NCI-H226 (cell line): ENCODE measurements at places on chromosomes 12 and 14.
A peak's percentile ranks its signal among the peaks of the same experiment; 100 is the strongest.

DNA sequence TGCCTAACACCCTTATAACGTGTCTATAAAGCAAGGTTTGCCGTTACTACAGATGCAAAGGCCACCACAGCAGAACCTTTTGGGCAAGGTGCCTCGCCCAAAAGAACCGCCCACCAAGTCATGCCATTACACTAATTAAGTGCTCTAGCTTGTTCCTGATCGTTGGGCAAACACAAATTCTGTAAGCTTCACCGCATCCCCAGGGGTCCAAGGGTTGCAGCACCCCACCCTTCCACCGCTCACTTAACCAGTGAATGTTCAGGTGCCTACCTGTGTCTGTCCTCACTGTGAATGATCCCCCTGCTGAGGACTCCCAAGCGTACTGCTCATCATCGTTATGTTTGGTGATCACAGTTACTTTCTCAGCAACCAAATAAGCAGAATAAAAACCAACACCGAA, 1.4 kb downstream of the HSP90AA1 start:
- DNase-seq: no peak

DNA sequence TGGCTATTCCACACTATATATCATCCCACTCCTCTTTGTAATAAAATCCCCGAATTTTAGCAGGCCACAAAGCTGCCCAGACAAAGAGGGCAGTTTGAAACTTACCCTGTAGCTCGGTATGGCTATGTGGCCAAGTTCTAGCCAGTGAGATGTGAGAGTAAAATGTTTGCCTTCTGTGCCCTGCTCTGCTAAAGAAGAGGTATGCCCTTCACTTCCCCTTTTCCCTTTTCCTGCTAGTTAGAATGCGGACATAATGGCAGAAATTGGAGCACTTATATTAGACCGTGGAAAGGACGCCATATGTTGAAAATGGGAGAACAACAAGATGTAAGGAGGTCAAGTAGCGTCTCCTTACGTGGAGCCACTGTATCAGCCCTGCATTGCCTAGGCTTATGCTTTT, 11.5 kb upstream of the CCDC91 start:
- DNase-seq: no peak

DNA sequence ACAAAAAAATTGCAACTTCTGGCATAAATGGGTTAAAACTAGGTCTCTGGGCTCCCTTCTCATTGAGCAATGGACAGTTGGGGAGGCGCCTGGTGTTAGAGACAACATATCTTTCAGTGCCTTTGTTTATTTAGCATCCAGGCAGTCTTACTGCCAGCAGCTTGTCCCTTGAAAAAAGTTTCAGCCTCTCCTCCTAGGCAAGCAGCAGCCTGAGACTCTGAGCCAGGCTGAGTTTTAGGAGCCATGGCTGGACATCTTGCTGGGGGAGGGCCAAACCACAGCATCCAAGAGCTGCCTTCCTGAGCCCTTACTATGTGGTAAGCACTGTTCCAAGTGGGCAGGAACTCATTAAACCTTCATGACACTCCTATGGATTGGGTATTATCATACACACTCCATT, 10.1 kb upstream of the JDP2 start:
- peak; percentile 52 for DNase-seq

DNA sequence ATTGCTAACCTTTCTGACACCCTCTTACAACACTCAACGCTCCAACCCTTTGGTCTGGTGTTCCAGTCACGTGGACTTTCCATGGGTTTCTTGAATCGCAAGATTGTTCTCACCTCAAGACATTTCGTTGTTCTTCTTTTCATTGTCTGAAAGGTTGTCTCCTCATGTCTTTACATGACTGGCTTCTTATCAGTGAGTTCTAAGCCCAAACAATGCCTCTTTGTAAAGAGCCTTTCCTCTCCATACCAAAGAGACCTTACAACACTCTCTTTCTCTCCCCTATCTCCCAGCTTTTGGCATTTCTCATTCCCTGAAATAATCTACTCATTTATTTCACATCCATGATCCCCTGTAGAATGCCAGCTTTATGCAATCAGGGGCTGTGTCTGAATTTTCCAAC, 1144.8 kb downstream of the AACS start:
- DNase-seq: no peak

DNA sequence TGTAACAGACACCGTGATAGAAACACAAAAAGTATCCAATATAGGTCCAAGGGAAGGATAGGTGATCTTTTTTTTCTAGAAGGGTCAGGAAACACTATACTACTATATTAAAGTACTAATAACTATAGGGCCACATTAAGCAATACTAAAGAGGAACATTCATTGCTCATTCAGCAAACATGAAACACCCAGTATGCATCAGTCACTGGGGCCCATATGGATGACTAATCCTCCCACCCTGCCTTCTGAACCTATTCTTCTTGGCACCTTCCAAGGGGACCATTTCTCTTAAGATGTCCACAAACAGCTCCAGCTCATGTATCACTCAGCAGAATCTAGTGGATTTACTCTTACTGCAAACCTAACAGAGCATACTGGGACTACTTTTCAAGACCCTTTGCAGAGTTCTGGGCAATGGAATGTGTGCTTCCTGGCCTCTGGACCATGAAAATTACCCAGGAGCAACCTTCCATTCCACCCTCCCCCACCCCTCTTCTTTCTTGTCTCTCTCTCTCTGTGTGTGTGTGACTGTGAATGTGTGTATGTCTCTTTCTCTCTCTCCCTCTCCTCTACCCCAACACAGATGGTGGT, 187.9 kb downstream of the EPS8 start:
- DNase-seq: peak; percentile 66

- peak; percentile 95 for DNase-seq
These were observed 663 bp downstream of the NCKAP5L start for GRCh38 chr12:49827401-49828099.

DNA sequence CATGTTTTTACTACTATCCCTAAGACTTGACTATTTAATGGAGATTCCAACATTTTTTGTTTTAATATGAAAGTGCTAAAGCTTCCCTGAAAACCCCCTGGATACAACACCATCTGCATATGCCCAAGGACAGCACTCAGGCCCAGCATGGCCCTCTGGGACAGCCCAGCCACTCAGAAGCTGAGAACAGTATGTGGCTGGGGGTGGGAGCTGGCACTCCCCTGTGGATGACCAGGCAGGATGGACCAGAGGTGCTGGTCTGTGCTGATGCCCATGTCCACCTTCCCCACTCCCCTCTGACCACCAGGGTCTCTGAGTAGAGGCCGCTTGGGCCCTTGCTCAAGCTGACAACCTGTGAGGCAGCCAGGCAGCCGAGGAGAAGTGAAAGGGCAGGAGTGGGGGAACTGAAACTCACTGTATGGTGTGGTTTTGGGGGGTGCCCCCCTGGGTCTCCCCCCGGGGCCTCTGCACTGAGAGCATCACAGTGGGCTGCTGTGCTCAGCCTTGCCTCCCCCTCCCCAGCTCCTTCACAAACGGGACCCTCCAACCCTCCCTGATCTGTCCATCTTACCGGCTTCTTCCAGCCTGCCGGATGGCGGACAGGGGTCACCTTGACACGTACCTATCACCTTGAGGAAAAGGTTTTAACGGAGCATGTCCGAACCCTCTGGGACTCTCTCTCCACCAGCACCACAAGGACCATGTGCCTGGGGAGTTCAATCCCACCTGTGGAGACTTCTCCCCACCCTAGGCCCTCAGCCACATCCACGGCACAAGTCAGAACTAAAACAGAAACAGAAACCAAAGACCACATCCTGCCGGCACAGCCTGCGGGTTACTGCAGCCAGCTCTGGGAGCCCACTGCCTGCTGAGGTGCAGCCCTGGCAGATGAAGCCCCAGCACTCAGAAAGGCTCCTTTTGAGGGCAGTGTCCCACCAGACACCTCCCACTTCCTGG, at the start of gene TMEM229B:
TSS of gene TMEM229B (minus strand) at position 785 of the 957 bp plus-strand sequence. CDS start 14,798 bp downstream, outside the sequence.
- no peak for DNase-seq

- DNase-seq: no peak
These were observed 60.2 kb downstream of the RFX4 start for GRCh38 chr12:106643000-106643399.

DNA sequence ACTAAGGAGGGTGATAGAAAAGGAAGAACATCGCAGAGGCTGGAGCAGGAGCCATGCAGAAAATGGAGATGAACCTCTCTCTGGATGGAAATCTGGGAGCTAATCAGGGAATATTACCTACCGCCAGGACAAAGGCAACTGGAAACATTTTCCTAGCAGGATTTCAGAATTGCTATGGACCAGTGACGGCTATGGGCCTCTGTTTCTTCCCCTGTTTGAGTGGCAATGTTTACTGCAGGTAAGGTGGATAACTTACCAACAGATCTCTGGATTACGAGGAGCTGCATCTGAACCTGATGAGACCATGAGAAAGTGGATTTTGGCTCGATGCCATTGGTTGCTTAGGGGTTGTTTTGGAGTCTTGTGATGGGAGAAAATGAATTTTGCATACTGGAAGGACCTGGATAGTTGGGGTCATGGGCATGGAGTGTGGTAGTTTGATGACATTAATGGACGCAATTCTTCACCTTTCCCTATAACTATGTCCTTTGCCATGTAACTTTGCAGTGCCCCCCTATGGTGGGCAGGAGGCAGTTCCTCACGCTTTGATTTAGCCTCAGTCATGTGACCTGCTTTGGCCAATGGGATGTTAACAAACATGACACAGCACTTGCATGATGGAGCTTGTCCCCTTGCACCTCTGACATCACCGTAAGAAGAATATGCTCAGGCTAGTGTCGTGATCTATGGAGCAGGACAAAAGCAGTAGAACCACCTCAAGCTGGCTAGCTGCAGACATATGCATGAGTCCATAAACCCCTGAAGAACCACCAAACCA, 51.1 kb downstream of the CALM1 start:
- DNase-seq: no peak

- DNase-seq: no peak
These were observed 556 bp downstream of the PHETA1 start for GRCh38 chr12:111368291-111368787.

GRCh38 chr14:89011355-89012281, 187.2 kb downstream of the TTC8 start:
- no peak for DNase-seq

DNA sequence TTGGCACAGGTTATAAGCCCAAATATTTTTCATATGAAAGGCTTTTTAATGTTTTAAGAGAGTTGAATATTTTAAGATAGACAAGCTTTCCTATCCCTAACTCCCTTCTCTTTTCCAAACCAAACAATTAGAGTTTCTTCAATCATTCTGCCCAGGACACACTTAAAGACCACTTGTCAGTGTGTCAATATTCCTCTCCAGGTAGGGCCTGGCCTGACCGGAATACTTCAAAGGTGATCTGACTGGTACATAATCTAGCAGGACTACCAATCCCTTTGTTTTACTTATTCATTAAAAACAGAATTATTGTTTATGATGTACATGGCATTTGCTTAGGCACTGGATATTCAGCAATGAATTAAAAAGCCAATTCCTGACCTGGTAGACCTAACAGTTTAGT, 24.2 kb upstream of the SNRPF start:
- no peak for DNase-seq

DNA sequence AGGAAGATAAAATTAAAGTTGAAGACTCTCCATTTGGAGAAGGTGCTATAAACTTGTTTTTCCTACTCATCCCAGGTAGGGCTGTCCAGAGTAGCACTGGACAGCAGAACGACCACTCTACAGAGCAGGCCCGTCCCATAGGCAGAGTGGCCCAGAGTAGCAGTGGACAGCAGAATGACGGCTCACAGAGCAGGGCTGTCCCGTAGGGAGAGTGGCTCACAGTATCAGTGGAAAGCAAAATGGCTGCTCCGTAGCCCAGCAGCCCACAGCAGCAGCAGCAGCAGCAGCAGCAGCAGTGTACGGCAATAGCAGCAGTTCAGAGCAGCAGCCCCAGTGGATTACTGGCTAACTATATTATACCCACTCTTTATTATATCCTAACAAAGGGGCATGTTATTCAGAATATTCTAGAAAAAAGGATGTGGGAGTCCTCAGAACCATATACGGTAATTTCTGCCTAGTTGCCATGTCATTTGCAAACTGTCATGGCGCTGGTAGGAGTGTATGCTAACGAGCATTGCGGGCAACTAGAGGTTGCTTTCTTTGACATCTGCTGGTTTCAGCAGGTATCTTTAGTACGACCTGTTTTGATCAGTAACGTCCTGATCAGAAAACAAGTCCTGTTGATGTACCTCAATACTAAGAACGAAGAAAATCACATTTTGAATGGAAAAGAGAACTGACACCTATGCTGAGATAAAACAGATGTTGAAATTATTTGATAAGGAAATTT, 567.3 kb downstream of the SLC16A7 start:
- no peak for DNase-seq

- DNase-seq: no peak
These were observed 220.1 kb downstream of the ADAMTS20 start for GRCh38 chr12:43331935-43332334.

GRCh38 chr14:42804141-42804540, 1197.5 kb downstream of the LRFN5 start:
- DNase-seq: no peak

DNA sequence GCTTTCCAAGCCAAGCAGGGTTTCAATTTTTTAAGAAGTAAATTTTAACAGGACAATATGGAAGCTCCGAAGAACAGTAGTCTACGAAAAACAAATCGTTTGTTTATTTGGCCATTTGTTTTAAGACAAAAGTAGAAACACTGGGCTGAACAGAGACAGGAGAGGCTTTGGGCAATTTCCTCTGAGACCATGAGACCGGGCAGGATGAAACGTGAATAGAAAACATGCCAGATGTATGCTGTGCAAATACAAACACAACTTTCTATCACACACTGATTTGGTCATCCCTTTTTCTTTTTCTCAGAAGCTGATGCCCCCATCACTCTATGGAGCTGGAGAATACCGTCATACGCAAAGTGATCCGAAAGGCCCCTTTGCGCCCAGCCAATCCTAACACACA, 1111.1 kb downstream of the BCL11B start:
- no peak for DNase-seq

DNA sequence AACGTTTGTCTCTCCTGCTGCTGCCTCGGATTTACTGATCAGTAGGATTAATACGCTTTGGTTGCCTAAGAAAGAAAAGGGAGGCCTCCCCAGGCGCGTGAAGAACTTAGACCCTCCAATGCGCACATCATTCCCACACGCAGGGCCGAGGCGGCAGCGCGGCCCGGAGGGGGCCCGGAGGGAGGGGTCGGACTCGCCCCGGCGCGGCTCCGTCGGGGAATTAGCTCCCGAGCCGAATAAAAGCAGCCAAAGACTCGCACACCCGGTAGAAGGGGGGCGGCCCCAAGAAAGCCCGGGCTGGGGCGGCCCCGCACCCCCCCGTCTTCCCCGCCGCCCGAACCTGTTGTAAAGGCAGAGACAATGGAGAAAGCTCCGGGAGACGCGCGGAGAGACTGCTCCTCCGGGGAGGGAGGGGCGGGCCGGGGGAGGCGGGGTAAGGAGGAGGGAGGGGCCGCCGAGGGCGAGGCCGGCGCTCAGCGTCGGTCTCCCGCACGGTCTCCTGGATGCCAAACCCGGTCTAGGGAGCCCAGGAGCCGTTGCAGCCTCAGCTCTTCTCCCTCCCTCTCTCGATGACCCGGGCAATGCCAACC, at the start of gene NELL2:
TSS of gene NELL2 (minus strand) at position 362 of the 590 bp plus-strand sequence. CDS start 446 bp downstream, outside the sequence.
- peak; percentile 65 for DNase-seq

GRCh38 chr12:47234576-47235141, 154.9 kb upstream of the AMIGO2 start:
- no peak for DNase-seq

- peak; percentile 10 for DNase-seq
These were observed 48.8 kb downstream of the LRCOL1 start for GRCh38 chr12:132561427-132562156.

GRCh38 chr12:81089412-81089811, 11.5 kb downstream of the ACSS3 start:
- DNase-seq: no peak
